Hematopoietic multipotent progenitor cell treated with erythropoietin and hydrocortisone succinate and interleukin-3 and kit ligand, for 17 days (in vitro differentiated cells): ENCODE measurements at places on chromosomes 4 and X.

DNA sequence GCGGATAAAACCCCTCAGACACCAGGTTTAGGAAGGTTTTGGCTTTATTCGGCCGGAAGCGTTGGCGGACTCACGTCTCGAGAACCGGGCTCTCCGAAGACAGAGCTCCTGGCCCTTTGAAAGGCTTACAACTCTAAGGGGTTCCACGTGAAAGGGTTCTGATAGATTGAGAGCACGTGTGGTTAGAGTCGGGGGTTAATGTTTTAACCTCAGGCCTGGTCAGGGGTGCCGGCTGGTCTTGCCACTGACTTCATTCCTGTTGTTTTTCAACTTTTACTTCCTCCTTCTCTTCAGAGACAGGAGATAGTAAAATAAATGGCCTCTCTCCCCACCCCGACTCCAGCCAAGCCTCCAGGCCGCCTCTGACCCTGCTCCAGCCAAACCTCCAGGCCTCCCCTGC lies 4.7 kb upstream of the ASMT start:
- no peak for DNase-seq

- DNase-seq = no peak
Measured at GRCh38 chr4:95949136-95949765, 109.4 kb downstream of the PDHA2 start.

- DNase-seq = no peak
Measured at GRCh38 chr4:167826281-167826680, 266.1 kb upstream of the ANXA10 start.

DNA sequence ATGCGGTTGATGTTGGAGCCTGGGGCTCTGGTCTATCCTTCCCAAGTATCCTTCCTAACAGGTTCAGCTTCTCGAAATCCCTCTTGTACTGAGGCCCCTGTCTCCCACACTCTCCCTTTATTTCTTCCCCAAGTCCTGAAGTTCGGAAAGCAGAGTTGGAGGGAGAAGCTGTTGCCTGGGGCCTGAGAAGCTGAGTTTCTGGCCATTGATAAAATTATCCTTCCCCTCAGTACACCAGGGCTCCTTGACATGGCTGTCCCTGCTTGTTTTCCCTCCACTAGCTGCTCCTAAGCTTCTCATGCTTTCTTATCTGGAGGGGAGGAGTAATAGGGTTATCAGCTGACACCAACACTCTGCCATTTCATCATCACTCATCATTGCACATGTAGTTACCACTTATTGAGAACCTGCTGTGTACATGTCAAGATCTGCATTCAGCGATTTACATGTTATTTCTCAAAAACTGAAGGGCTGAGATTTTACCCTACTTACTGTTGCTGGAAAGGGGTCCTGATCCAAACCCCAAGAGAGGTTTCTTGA lies 58.0 kb downstream of the FUNDC1 start:
- peak; percentile 73 for DNase-seq

GRCh38 chr4:140297221-140297570 lies 76.2 kb upstream of the SCOC start:
- no peak for DNase-seq

- DNase-seq = no peak
Measured at GRCh38 chrX:26026179-26026578, 112.0 kb upstream of the MAGEB18 start.

GRCh38 chr4:7045961-7046921 lies 3.1 kb downstream of the TADA2B start:
- no peak for DNase-seq

GRCh38 chr4:150673793-150674192 lies 91.8 kb downstream of the MAB21L2 start:
- DNase-seq = no peak

GRCh38 chr4:99816545-99817308 lies at the start of gene DAPP1:
Gene DAPP1, plus strand, starts transcription at chr4:99816827. Its CDS starts 87 bp downstream, at chr4:99816914.
- no peak for DNase-seq

- DNase-seq = no peak
Measured at GRCh38 chr4:152209772-152210493, 326.0 kb downstream of the FBXW7 start.

GRCh38 chr4:75633846-75634245 lies 3.5 kb upstream of the CDKL2 start:
- DNase-seq = no peak

- DNase-seq = no peak
Measured at GRCh38 chrX:101081231-101081630, 2.6 kb downstream of the TMEM35A start.

DNA sequence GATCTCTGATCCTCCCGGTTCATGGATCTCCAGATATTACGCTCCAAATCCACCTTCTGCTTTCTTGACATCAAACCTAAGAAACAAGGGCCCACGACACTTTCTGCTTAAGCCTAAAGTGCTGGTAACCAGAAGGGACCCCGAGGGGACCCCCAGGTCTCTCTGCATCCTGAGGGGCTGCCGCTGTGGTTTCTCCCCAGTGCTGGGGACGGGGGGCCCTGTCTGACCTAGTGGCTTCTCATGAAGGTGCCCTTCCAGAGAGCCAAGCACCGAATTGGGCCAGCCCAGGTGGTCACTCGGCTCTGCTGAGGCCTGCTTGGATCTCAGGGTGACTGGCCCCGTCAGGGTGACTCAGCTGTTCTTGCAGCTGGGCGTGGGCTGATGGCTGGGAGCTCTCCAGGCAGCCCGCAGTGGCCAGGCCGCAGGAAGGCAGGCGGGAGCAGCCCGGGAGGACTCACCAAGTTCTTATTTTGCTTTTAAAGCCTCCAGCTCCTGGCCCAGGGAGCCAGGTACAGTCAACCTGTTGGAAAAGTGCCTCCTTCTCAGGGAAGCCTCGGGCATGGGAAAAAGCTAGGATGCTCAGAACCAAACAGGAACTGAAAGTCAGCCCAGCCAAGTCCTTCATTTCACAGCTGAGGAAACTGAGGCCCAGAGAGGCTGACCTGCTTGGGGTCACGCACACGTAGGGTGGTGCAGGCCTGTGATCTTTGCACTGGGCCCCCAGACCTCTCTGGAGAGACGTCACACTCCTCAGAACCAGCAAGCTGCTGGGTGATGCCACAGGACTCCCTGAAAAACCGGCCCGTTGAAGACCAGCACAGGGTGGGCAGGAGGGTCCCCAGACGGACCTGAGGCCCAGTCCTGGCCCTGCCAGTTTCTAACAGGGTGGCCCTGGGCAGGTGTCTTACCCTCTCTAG lies 16.7 kb downstream of the BLOC1S4 start:
- DNase-seq = peak; percentile 96

GRCh38 chr4:70544279-70544868 lies 26.0 kb downstream of the AMTN start:
- DNase-seq = no peak

DNA sequence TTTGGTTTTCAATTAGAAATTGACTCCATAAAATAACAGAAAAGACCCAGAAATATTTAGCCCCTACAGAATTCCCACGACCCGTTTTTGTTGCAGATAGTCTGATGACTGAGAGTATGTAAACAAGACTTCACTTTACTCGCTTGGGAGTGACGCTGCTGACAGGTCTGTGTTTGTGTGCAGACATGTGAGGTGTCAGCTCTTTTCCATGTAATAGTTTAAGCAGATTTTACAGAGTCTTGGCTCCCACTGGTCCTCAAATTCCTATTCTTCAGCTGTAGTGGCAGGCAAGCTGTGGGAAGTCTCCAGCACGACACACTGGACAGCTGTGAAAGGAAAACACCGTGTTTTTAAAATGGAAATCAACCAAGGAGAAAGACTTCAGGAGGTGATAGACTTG lies 455.7 kb downstream of the GABRG1 start:
- DNase-seq = no peak

- DNase-seq = no peak
Measured at GRCh38 chr4:22345678-22346077, 170.2 kb downstream of the ADGRA3 start.

- DNase-seq = no peak
Measured at GRCh38 chr4:25567253-25567652, 88.4 kb upstream of the SLC34A2 start.
